Mammary microvascular endothelial cell (primary cell): ENCODE measurements at places on chromosomes 1 and 21. TPM values are rescaled to one million over a fixed set of nuclear protein-coding genes. Genes with fewer than 3 reads are reported as not detected.

VANGL2 gene
- not detected in 2 replicates for total RNA-seq

UROD gene
- total RNA-seq, result 180 and 191 TPM in 2 replicates

FASLG gene
- total RNA-seq, result not detected in 2 replicates

COA6 gene
- total RNA-seq, result 36.3 and 37.7 TPM in 2 replicates
